ENCODE measurements at places on chromosomes 3 and 15.
A peak's percentile ranks its signal among the peaks of the same experiment; 100 is the strongest.

DNA sequence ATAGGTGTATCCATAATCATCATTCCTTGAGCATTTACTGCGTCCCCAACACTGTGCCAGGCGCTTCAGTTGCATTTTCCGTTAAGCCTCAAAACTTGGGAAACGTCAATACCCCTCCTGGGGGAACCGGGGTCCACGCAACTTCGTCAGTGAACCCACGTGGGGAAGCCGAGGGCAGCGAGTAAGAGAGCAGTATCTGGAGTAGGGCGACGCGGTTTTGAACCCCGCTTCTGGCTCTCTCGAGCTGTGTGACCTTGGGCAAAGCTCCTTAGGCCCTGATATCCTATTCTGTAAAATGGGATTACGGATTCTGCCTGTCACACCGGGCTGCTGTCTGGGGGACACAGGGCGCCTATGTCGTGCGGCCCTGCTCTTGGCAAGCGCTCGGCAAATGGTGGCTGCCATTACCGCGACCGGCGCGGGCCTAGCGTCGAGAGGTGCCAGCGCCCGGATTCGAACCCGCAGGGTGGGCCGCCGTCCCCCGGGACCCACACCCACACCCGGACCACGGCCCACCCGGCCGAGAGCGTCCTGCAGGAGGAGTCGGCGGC is 590 bp downstream of the POLG start:
- no peak for DNase-seq

DNA sequence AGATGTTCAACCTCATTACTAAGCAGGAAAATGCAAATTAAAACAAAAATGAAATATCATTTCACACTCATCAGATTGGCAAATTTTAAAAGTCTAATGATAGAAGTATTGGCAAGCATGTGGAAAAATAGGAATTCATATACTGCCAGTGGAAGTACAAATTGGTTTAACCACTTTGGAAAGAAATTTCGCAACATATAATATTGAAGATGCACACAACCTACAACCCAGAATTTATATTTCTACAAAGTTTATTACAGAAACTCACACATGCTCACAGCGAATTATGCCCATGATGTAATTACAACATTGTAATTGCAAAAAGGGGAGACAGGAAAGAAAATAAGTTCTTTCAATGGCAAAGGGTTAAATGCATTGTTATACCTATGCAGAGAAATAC is 324.1 kb downstream of the IGSF11 start:
- DNase-seq = no peak

DNA sequence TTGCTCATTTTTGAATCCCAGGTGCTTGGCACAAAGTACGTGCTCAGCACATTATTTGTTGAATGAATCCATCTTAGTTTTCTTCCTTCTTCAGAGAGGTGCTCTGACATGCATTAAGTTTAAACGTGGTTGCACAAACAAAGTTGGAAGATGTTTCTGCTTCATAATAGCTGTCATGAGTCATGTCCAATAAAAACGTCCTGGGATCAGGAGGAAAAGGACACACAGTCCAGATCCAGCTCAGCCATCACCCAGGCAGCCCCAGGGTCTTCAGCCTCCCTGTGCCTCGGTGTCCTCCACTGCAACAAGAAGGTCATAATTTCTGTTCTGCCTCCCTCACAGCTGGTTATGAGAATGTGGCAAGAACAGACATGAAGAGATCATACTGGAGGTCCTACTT is 55.4 kb downstream of the CCNL1 start:
- DNase-seq = no peak

DNA sequence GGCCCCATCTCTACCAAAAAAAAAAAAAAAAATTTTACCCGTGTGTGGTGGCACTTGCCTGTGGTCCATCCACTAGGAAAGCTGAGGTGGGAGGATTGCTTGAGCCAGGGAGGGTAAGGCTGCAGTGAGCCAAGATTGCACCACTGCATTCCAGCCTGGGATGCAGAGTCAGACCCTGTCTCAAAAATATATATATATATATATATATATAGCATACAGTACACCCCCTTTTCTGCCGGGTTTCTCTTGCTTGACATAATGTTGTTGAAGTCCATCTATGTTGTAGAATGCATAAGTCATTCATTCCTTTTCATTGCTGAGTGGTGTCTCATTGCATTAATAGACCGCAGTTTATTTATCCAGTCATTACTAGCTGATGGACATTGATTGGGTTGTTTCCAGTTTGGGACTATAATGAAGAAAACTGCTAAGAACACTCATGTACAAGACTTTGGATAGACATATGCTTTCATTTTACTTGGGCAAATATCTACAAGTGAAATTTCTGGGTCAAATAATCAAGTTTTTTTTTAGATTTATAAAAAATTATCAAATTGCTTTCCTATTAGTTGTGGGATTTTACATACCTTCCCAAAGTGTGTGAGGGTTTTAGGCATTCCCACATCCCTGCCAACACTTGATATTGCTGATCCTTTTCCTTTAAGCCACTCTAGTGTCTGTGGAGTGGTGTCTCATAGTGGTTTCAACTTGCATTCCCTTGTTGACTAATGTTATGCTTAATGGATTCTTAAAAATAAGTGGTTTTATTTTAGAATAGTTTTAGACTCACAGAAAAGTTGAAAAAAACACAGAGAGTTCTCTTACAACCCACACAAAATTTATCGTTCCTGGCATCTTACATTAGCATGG is 2.1 kb upstream of the PRR20G start:
- no peak for DNase-seq

DNA sequence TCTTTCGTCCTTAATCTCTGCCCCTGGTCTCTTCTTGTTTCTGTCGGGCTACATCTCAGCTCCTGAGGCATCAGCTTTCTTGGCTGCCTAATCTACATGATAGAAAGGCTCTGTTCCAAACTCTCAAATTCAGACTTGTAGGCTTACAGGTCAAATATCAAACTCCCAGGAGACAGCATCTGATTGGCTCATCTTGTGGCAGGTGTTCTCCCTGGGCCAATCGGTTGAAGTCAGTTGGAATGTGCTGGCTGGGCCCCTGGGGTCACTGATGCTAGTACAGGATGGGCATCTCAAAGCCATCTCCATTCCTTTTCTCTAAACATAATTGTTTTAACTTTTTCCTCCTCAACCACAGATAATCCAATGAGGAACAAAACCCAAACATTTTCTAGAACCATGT is 198.7 kb downstream of the CNTN3 start:
- no peak for DNase-seq

GRCh38 chr15:37898362-37898761 is 36.1 kb upstream of the TMCO5A start:
- no peak for DNase-seq

GRCh38 chr15:60509470-60509869 is 30.5 kb upstream of the ICE2 start:
- no peak for DNase-seq

DNA sequence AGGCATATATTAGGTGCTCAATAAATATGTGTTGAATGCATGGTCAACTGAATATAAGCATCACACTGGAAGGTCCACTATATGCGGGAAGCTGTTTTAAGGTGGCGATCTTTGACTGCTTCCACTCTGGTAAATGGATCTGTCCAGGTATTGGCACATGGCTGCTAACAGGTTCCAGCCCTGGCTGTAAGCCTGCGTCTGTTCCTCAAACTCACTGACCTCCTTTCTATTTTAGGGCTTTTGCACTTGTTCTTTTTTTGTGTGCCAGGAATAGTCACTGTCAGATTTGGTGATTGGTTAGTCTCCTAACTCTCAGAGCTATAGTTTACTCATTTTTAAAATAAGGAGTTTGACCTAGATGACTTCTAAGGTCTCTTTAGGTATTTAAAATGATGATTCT is 46.2 kb downstream of the ADAMTSL3 start:
- DNase-seq = no peak

DNA sequence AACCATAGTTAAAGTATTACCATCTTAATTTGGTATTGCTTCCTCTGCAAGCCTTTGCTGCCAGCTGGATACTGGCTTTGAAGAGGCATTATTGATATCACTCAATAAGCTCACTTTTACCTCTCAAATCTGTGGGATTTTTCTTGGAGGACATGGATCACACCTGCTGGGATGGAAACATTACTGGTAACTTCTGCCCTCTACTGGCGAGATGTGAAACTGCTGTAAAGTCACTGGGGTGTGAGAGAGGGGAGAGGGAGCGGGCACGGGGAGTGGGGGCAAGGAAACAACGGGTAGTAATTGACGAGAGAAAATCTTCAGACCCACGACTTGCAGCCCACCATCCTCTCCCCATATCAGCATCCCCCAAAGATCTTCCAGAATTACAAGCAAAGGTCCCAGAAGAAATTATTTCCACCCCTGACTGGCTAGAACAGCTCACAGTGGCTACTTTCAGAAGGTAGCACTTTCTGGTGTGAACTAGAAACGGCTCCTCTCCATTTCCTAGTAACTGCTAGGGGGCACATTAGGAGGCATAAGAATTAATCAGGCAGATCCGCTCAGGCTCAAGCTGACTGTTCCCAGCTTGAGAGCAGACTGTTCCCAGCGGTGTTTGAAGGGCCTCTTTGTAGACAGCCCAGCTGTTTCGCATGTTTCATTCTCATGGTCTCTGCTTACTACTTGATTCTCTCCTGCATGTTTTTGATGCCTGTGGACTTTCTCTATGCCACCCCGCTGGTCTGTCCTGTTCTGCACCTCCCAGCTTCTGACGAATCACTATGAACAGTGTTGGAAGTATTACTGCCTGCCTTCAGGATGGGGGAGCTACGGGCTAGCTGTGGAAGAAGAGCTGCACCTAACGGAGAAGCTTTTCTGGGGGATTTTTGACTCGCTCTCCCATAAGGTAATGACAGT is 230.4 kb upstream of the CHRM5 start:
- peak; percentile 7 for DNase-seq

DNA sequence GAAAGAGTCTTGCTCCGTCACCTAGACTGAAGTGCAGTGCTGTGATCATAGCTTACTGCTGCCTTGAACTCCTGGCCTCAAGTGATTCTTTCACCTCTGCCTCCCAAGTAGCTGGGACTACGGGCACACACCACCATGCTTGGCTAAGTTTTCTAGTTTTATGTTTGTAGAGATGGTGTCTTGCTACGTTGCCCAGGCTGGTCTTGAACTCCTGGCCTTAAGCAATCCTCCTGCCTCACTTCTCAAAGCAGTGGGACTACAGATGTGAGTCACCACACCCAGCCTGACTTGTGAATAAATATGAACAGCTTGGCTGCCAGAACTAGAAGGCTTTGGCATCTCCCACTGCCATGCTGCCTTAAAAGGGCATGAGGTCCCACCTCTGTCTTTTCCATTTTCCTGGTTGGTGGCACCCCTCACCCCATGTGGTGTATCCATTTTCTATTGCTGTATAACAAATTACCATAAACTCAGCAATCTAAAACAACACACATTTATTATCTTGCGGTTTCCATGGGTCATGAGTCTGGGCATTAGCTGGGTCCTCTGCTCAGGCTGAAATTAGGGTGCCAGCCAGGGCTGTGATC is 44.3 kb downstream of the PTPRG start:
- no peak for DNase-seq

DNA sequence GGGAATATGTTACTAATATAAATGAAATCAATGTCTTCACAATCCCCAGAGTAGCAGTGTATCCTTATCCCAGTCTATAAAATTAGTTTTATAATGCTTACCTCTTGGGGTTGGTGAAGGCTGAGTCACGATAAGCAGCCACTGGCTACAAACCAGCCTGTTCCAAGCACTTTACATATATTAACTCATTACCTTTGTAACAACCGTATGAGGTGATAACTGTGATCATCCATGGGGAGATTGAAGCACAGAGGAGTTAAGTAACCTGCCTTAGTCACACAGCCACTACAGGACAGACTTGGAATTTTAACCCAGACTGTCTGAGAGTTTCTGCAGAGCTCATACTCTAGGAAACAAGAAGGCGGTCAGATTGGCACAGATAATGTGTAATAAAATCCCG is 43.3 kb upstream of the MITF start:
- no peak for DNase-seq

DNA sequence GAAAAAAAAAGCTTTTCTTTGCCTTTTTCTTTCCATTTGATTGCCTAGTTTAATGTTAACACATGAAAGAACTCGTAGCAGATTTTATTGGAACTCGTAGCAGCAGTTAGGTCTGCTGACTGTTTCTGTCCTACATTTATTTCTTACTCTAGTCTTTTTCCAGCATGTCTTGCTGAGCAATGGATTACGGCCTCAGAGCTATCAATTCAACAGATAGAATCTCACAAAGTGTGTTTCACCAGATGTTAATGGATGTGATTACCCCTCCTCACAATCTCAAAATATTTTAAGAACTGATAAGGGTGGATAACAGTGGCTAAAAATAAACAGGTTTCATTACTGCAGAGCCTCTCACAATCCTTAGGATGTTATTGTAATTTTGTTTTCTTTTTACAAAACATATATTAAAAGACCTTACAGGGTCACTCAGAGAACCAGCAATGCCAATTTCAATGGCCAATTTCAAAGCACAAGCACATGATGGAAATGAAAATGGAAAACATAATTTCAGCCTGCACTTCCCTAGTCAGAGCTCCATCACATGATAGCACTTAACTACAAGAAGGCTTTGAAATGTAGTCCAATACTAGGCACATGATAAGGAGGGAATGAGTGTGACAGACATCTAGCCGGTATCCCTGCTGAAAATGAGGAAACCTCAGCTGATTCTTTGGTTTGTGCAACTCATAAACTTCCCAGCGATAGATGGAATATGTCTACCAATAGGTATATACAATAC is 838.1 kb upstream of the SEMA6D start:
- DNase-seq = no peak

DNA sequence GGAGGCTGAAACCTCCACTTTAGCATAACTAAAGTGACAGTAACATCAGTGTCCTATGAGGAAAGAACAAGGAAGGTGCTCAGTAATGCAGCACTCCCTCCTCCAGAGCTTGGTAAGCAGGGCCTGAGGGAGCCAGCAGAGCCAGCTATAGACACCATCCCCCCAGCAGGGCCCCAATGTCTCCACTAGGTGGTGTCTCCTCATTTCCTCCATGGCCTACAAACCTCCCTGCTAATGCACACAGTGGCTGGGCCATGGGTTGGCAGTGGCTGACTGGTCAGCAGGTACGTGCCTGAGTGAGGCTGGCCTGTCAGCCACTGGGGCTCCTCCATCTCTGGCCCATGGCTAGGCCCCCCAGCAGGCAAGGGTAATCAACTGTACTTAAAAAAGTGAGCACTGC is 13.6 kb downstream of the MRPS25 start:
- peak; percentile 32 for DNase-seq

- no peak for DNase-seq
Observed at GRCh38 chr3:64047787-64048186, 24.5 kb upstream of the PSMD6 start.

GRCh38 chr3:90034038-90034437 is 926.6 kb downstream of the EPHA3 start:
- no peak for DNase-seq
